ENCODE measurements at places on chromosomes 1 and 21.

- DNase-seq, result no peak
Measured at GRCh38 chr1:19625291-19625937, 18.7 kb upstream of the NBL1 start.

- no peak for DNase-seq
Measured at GRCh38 chr1:53716150-53716549, 22.8 kb downstream of the GLIS1 start.

DNA sequence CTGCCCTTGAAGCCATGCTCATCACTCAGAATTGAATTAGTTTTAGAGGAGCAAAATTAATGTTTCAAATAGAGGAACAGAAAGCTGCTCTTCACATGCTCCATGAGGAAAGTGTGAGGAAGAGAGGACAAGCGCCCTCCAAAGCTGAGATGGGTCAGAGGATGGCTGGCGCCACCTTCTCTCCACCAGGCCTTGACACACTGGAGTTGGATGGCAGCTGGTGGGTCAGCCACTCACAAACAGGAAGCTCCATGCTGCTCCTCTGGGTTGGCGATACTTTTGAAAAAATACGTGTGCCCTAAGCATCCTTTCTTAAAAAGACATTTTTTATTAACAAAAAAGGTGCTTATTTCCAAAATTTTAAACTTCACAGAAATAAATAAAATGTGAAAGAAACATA lies 3.1 kb upstream of the CD2 start:
- peak; percentile 58 for DNase-seq

DNA sequence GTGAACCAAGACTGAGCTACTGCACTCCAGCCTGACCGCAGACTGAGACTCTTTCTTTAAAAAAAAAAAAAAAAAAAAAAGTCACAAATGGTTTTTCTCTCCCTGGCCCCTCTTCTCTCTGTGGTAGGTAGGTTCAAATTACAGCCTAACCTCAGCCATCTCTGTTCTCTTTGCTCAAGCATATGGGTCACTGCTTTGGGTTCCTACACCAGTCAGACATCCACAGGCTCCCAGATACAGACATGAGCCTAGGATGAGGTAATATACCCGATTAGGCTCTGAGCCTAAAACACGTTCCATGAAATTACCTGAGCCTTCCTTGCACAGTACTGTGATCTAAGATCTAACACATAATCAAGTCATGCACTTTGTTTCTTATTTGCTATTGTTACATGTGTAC lies 90.5 kb upstream of the JAK1 start:
- DNase-seq, result no peak

DNA sequence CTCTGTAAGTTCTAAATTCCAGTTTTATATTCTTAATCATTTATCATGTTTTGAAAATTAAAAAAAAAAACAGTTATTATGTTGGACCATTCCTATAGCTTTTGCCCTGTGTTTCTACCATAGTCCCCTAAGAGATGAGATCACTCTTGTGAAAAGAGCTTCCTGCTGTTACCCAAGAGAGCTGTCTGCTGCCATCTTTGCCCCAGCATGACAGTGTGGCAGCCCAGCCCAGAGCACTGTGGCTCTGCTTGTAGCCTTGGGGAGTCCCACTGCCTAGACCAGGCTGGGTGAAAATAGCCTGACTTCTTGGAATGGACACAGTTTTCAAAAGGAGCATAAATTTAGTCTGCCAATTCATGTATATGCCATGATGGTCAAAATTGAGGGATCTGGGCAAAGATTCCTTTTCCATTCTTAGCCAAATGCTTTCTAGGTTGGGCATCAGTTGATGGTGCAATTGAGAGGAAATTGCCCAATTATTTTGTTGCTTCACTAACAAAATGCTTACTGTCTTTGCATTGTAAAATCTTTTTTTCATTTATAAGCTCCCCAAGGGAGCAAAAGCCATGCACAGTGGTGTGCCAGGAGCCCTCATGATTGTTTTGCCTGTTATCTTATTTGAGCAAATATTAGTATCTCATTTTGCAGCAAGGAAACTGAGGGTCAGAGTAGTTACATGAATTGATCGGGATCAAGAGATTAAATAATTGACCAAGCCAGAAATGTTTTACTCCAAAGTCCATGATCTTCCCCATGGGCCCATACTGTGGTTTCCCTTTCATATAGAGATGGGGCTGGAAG lies 72.8 kb downstream of the ETS2 start:
- peak; percentile 46 for DNase-seq

GRCh38 chr1:30467101-30467500 lies 256.3 kb downstream of the MATN1 start:
- no peak for DNase-seq

All from NB4 (cell line).